ENCODE measurements at places on chromosomes 3 and 15. TPM values are rescaled to one million over a fixed set of nuclear protein-coding genes. Genes with fewer than 3 reads are reported as not detected.

ANKRD63 gene
- total RNA-seq, result not detected

MYO9A gene
- total RNA-seq, result 34.7 TPM

FLNB gene
- 81.7 TPM for total RNA-seq

UBA3 gene
- 93.3 TPM for total RNA-seq

RFT1 gene
- total RNA-seq, result 9.7 TPM

CYP1A2 gene
- total RNA-seq, result not detected

UPK1B gene
- not detected for total RNA-seq

LTK gene
- total RNA-seq, result 0.99 TPM

CCDC13 gene
- total RNA-seq, result 0.51 TPM

All from fibroblast of lung (primary cell).